NB4 (cell line): ENCODE measurements at places on chromosomes 1 and 21.

DNA sequence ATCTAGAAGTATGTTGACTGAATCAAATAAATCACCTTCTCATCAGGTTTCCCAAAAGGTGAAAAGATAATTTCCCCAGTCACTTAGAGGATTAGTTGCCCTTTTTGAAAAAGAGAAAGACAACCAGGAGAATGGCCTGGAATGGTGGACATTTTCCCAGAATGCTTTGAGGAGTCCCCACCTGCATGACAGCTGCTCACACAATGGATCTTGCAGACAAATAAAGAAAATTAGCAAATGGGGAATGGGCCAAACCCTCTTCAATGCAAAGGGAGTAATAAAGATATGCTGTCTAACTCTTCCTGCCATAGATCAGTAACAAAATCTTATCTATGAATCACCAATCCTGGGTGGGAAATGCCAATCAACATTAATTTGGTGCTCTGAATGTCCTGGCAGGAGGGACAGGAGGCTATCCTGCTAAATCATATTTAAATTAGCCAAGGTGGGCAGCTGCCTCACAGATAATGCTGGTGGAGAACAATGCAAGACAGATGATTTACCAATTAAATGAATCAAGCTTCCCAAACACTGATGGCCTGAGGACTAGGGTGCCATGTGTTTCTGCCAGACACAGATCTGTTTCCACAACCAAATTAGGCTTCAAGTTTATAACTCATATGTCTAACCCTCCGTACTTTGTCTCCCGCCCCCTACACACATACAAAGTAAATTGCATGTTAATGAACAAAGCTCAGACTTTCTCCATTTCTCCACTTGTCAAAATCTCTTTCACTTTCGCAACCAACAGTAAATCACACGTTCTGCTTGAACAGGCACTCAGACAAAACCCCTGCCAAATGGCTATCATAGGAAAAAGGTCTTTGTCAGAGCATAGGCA, 488.0 kb upstream of the PLXNA2 start:
- no peak for DNase-seq

- no peak for DNase-seq
Measured at GRCh38 chr1:202616355-202616915, 93.8 kb downstream of the SYT2 start.

DNA sequence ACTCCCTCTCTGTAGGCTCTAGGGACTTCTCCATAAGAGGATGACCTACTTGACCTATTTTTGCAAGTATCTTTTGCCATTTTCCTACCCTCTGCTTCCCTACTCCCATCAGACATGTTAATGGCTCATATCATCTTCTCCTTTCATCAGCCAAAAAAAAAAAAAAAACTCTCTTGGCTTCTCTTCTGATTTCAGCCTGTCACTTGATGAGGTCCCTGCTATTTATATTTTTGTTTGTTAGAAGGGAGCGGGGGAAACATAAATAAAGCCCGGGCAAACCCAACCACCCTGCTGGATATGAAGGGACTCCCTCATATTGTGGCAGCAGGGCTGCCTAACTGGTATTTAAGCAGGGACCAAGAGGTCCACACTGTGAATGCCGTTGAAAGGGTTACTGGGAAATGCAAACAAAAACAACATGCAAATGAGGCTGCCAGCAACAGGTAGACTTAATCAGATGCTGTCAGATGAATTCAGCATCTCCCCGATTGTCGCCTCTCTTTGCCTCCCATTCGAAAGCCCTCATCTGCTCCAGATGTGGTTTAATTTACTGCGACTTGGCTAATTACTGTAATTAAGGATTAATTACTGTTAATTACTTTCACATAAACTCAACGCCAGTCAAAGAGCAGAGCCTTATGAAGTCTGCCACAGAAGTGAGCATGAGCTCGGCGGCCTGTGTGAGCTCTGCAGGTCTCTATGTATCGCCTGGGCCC, 172.3 kb downstream of the PBX1 start:
- DNase-seq, result no peak

DNA sequence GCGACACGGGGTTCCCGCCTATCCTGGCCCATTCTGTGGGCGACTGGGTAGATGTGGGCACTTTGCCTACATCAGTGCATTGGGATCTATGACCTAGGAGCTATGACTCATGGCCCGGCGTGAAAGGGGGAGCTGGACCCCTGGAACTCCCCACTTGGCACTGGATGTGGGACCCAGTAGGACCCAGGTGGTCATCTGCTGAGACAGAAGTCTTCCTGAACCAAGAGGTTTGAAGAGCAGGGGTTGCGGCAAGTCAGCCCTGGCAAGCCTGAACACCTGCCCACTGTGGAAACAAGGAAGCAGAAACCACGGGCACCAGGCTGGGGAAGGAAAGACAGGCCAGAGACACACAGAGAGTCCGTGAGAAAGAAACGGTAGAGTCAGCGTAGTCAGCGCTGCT, 656.7 kb downstream of the AJAP1 start:
- DNase-seq, result no peak

GRCh38 chr1:193104502-193104906, 710 bp downstream of the GLRX2 start:
- DNase-seq, result peak; percentile 60

- no peak for DNase-seq
Measured at GRCh38 chr21:45965084-45965809, 16.3 kb upstream of the COL6A1 start.

- peak; percentile 77 for DNase-seq
Measured at GRCh38 chr1:167648978-167649744, 19.1 kb downstream of the RCSD1 start.

DNA sequence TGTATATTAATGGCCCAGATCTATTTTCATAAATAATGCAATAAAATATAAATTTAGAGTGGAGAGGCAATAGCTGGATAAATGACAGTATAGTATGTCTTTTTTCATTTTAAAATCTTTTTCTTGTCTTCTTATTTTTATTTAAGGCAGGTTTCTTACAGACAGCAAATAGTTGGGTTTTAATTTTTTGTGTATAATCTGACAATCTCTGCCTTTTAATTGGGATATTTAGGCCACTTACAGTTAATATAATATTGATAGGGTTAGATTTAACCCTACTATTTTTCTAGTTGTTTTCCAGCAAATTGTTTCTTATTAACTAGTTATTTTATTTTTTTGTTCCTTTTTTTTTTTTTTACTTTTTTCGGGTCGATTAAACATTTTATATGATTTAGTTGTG, 23.3 kb upstream of the KCTD3 start:
- no peak for DNase-seq

- DNase-seq, result no peak
Measured at GRCh38 chr1:37482796-37483744, 8.7 kb downstream of the ZC3H12A start.

GRCh38 chr1:30466610-30467009, 256.8 kb downstream of the MATN1 start:
- DNase-seq, result no peak

GRCh38 chr21:23664193-23664694, 1943.0 kb downstream of the MRPL39 start:
- DNase-seq, result no peak

DNA sequence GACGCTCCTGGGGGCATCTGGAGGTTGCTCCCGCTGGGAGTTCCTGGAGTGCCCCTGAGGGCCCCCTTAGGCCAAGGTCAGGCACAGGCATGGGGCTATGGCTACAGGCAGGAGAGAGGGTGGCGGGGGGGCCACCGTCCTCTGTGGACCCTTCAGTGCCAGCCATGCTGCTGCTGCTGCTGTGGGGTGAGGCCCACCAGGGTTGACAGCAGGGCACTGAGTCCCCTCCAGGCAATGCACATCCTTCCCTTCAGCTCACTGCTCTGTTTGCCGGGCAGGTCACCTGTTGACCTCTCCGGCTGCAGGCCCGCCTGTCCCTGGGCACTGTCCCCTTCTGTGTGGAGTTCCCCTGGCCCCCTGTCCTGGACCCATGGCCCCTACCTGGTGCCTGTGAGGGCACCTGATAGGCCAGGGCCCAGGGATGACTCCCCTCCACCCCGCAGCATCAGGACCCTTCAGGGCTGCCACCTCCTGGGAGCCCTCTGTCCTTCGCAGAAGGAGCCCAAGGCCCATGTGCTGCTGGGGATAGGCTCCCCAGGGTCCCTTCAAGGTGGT, 34.1 kb upstream of the ADARB1 start:
- no peak for DNase-seq

- no peak for DNase-seq
Measured at GRCh38 chr1:47680815-47681475, 243.1 kb downstream of the FOXD2 start.
